Activated CD4-positive, alpha-beta T cell treated with anti-CD3 and anti-CD28 coated beads for 36 hours (primary cell): ENCODE measurements at places on chromosomes 4 and X. TPM values are rescaled to one million over a fixed set of nuclear protein-coding genes. Genes with fewer than 3 reads are reported as not detected.

GRCh38 chr4:8704632-8705031, 112.1 kb downstream of the CPZ start:
- no peak for DNase-seq

DNA sequence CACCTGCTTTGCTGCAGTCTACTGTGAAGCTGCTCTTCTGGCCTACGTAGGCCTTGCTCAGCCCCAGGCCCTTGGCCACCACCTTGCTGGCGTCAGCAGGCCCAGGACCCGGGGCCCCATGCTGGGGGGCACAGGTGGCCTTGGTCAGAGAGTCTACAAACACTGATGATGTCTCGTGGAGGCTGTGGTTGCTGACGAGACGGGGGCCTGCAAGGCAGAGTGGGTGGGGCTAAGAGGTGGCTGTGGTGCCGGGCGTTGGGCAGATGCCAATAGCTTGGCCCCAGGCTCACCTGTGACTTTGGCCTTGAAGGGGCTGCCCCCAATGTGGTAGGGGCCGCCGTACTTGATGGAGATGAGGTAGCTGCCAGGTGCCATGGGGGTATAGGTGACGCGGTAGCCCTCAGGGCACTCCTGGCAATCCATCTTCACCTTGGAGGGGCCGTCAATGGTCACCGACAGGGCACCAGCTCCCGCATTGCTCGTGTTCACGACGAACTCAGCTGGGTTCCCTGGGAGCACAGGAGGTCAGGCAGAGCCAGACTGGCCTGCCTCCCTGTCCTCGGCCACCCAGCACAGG, 25.0 kb downstream of the FLNA start:
- no peak for DNase-seq

DNA sequence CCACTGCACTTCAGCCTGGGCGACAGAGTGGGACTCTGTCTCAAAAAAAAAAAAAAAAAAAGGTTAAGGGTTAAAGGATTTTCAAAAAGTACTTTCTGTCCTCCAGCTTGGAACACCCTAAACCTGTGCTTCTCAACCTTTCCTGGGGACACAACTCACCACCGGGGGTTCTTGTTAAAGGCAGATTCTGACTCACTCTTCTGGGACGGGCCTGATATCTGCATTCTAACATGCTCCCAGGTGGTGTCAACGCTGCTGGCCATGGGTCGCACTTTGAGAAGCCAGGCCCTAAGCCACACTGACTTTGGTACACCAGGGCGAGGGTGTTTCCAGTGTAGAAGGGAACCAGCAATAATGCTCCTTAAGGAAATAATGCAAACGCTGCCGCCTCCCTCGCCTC, 46.1 kb downstream of the AFAP1 start:
- no peak for DNase-seq

DNA sequence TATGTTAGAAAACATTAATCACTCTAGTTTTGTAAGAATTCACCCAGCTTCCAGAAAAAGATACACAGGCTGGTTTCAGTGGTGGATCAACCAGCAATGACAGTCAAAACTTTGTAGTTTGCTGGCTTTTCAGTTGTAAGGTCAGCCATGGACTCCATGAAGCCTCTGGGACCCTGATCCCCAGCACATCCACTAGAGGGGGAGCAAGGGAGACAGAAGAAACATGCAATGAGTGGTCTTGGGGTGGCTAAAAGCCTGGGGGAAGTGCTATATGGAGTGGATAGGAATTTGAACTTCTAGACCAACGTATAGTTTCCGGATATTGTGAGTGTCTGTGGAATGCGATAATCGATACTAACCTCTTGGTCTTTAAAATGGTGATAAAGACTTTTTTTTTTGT, 72.7 kb downstream of the AFF2 start:
- no peak for DNase-seq

- DNase-seq, result no peak
These were observed 6.6 kb upstream of the HNRNPD start for GRCh38 chr4:82380344-82380743.

The HS3ST1 gene
- not detected for total RNA-seq

The HSD17B13 gene
- total RNA-seq, result not detected
